ENCODE measurements at places on chromosomes 12 and 14.

- DNase-seq = no peak
Observed at GRCh38 chr12:27366621-27367020, 34.0 kb downstream of the BMAL2 start.

DNA sequence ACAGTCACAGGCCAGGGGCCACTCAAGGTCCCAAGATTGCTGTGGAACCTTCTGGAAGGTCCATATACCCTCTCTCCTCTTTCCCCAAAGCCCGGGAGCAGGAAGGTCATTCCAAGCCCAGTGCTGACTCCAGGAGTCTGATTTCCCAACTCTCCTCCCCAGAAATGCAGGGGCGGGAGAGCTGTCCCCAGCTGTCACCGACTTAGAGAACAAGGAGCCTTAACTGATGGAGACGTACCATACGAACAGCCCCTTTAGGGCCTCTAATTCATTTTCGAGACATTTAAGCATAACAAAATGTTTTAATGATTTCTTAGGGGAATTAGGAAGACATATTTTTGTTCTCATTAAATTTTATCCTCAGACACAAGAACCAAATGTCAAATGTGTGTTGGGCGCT, 99.2 kb downstream of the PHETA1 start:
- no peak for DNase-seq

DNA sequence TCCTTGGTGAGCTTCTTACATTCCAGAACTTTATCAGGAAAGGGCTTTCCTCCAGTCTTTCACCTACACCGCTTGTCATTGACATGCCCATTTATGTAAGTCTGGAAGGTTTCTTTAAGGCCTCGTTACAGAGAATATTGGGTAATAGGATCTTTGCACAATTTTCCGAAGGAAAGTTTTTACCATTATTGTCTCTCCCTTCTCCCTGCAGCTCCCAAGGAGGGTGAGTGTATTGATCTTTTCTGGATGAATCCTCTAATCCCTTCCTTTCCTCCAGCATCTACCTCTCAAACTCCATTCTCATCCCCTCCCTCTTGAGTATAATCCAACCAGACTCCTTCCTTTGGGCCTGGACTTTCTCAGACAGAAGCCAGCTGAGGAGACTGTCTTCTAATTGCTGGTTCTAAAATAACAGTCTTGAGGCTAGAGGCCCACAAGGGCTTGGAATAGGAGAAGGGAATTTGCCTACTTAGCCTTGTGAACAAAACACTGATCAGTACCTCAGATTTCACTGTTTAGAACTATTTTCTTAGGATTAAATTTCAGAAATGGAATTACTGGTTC, 21.8 kb downstream of the WNK1 start:
- no peak for DNase-seq

DNA sequence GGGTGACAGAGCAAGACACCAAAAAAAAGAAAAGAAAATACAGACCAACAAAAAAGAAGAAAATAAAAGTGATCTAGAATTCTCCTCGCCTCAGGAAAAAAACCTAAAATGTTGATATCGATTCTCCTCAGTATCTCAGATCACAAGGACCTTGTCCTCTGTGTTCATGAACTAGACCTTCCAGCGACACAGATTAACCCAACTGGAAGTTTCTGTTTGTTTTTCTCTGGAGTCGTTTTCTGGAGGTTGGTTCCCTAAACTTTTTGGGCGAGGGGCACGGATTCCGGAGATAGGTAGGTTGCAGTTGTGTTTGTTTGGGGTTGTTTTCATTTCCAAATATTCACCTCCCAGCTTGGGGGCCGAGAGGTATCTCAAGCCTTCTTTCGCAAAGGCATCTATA, 559 bp upstream of the RFC5 start:
- no peak for DNase-seq

DNA sequence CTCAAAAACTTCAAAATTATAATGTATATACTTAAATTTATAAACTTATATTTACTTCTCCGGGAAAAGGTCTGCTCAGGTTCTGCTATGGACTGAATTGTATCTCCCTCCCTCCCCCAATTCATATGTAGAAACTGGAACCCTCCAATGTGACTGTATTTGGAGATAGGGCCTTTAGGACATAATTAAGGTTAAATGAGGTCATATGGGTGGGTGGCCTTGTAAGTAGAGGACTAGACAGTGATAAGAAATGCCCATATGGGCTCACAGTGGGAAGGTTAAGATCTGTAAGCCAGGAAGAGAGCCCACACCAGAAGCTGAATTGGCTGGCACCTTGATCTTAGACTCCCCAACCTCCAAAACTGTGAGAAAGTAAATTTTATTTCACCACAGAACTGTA, 84.5 kb downstream of the TAOK3 start:
- no peak for DNase-seq

- no peak for DNase-seq
Observed at GRCh38 chr12:58888131-58888783, 32.0 kb downstream of the LRIG3 start.

GRCh38 chr14:32329146-32329545, at the start of gene AKAP6:
TSS of gene AKAP6 (plus strand) at chr14:32329298. CDS start at chr14:32433494, 104,196 bp downstream.
- DNase-seq = no peak

DNA sequence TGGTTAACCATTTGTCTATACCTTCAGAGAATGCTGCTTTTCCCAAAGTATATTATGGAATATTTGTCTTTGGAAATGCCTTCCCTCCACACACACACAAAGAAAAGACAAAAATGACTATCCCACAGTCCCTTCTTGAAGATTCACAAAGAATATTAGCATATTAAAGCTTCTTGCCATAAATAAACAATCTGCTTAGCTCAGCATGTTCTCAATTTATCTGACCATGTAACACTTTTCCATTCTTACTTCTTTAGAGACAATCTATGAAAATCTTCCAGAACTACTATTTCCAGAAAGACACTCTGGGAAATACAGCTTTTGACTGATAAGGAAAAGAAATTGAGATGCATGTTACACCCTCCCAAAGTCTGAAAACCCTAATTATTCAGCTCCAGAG, 58.9 kb upstream of the OVCH1 start:
- no peak for DNase-seq

- peak; percentile 8 for DNase-seq
Observed at GRCh38 chr14:71166180-71166837, 259.1 kb downstream of the PCNX1 start.

DNA sequence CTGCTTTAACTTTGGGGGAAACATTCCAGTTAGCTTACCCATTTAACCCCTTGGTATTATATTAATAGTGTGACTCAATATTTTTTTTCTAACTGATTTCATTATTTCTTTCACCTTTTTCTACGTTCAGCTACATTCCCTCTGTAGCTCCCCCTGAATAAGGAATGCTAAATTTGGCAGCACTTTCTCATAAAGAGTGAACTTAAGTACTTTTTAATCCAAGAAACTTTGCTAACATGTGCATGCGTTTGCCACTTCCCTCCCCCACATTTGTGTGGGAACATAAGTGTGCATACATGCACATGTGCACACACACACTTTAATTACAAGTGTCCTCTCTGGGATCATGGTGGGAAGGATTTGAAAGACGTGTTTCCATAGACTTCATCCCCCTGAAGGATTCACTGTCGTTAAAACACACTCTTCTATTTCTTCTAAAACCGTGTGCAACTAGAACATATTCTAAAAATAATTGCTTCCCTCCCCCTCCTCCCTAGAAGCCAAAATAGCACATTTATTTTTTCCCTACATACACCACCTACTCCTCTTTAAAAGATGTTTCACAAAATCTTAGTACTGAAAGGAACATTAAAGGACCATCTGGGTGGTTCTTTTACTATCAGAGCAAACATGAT, 142.6 kb downstream of the PPM1H start:
- no peak for DNase-seq

DNA sequence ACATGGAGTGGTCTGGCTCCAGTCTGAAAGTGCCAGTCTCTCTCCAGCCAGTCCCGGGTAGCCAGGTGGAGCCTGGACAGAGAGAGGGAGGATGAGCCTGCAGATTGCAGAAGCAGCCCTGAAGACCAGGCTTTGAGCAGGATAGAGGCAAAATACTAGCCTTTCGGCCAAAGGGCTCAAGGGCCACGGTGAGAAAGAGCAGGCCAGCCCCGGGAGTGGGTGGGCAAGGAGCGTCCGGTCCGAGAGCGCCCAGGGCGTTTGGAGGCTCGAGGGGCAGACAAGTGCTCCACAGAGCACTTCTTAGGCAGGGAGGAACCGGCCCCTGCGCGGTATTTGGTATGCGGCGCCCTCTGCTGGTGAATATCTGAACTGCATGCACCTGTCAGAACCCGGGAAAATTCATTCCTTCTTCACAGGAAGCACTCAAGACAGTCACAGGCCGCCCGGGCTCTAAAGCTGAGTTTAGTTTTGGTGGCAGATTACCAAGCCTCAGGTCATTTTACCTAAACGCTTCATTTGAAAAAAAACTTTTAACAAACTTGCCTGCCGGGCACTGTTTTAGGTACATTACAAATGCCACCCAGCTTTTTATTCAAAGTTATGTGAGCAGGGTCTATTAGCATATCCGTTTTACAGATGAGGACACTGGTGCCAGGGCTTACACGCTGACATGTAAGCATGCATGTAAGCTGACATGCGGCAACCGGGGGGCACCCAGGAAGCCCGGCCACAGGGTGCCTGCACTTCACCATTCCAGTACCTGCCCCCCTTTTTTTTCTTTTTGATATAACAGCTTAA, 21.0 kb upstream of the PSMC1 start:
- peak; percentile 50 for DNase-seq

GRCh38 chr14:21308479-21309237, 28.8 kb downstream of the RPGRIP1 start:
- DNase-seq = peak; percentile 55

DNA sequence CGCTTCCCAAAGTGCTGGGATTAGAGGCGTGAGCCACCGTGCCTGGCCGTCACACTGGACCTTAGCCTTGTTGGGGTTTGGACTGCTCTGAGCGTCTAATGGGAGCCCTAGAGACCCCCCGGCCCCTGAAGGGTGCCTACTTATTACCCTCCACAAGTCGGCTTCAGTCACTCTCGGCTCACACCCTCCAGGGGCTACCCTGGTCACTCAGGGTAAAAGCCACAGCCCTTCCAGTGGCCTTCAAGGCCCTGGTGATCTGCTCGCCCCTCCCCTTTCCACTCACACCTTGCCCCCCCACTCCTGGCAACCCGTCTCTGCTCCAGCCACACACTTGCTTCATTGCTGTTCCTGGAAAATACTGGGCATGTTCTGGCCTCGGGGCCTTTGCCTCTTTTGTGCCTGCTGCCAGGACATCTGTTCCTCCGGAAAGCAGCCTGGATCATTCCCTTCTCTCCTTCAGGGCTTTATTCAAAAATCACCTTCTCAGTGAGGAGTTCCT, 3.6 kb upstream of the MORN3 start:
- no peak for DNase-seq

GRCh38 chr12:111367661-111368221, 1.2 kb downstream of the PHETA1 start:
- no peak for DNase-seq

DNA sequence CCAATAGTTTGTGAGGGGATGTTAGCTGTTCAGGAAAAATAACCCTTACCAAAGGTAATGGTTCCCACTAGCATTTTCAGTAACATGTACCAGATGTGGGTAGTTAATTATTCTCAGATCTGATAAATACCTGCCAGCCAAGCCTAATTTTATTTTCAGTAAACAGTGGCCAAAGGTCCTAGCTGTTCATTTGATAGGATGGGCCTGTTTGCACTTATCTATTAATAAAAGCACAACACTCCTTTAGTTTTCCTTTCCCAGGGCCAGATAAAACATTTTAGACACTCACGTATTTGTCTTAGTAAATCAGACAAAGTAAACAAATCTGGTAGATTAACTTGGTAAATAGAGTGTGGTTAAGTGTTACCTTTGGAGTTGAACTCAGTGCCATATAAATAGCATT, 345.1 kb downstream of the RAD51B start:
- DNase-seq = no peak

DNA sequence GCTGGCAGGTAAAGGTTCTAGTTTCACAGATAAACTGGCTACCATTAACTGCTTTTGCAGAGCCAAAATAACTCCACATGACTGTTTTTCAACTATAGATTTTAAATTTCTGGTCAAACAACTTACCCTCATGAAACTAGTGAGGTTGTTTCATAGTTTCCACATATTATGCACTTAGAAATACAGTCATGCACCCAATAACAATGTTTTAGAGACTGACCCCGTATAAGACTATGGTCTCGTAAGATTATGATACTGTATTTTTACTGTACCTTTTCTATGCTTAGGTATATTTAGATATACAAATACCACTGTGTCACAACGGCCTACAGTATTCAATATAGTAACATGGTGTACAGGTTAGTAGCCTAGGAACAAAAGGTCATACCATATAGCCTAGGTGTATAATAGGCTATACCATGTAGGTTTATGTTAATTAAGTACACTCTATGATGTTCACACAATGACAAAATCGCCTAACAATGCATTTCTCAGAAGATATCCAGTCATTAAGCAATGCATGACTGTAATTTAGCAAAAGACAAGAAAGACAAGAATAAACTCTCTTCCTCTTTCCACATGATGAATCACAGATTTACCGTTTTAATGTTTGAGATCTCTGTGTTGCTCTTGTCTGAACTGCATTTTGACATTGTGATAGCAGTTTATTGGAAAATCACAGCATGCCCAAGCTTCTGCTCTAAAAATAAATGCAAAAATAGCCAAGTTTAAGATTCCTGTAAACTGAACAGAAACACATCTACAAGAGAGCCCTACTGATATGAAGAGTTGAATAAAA, 17.1 kb downstream of the DICER1 start:
- no peak for DNase-seq

DNA sequence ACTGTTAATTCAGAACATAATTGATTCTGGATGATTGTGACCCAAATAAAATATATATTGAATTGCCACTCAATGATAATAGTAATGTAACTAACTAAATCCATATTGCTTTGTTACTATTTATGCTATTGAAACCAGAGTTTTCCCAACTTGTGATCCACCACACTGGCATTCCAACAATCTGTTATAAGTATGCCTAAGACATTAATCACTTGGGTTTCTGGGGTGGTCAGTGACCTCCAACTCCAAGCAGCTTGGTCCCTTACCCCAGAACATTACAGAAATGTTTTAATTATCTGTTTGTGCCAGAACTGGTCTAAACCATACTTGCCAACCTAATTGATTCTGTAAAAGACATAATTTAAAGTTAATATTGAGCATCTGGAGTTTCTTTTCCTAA, 14.6 kb downstream of the CAPS2 start:
- no peak for DNase-seq

DNA sequence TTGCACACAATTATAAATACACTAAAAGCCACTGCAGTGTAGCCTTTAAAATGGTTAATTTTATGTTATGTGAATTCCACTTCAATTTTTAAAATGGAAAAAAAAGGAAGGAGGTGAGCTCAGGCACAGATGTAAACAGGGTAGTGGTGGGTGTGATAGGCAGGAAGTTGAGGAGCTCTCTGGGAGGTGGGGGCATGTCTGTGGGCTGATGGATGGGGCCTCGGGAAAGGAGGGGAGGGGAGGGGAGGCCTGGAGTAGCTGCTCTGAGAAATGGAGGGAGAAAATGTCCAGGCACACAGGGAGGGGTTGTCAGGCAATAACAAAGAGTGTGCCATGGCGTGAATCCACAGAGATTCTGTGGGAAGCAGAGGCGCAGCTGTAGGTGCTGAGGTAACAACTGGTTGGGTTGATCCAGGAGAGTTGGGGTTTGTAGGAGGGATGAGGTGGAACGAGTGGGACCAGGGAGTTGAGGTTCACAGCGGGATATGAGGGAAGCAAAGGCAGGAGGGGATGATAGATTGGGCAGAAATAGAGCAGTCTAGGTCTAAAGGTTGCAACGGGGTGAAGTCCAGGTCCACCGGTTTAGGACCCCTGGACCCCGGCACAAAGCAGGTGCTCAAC, 57.2 kb downstream of the LTBP2 start:
- DNase-seq = no peak

GRCh38 chr14:101475456-101476257, 85.6 kb upstream of the DIO3 start:
- DNase-seq = no peak

GRCh38 chr12:102903337-102904007, 13.6 kb downstream of the PAH start:
- no peak for DNase-seq
